ENCODE measurements at places on chromosomes 1 and 21. TPM values are rescaled to one million over a fixed set of nuclear protein-coding genes. Genes with fewer than 3 reads are reported as not detected.

The NEGR1 gene
- total RNA-seq = not detected

The SMCP gene
- not detected for total RNA-seq

The GLMP gene
- total RNA-seq = 37.5 TPM

The FAM72A gene
- total RNA-seq = 24.7 TPM

The F13B gene
- not detected for total RNA-seq

The LCE5A gene
- not detected for total RNA-seq

The OR2G6 gene
- total RNA-seq = not detected
